ENCODE measurements at places on chromosomes 13 and 19.

DNA sequence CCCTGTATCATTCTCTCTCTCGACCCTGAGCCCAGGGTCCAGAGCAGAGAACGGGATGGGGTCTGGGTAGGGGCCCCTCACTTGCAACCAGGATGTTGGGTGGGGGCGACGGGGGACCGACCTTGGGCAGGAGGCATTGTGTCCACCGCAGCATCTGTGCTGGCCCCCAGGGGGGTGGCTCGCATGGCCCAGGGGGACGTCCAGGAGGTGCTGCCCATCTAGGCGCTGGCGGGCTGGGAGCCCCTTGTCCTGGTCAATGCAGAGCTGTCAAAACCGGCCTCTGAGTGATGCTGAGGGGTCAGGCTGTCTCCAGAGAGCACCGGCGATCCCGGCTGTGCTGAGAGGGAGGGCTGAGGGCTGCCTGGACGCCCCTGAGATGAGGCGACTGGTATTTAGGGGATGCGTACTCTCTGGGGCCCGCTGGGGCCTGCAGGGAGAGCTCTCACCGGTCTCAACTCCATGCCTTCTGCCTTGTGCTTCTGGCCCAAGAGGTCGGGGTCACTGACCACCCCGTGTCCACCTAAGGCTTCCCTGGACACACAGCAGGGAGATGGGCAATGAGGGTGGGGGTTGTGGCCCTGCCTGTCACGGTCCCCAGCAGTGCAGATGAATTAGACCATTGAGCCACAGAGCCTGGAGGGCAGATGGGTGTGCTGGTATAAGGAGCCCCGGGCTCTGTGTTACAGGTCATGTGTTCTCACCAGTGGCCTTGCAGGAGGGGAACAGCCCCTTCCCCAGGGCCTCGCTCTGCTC, 8.6 kb downstream of the RPS9 start:
- DNase-seq = peak; percentile 24

DNA sequence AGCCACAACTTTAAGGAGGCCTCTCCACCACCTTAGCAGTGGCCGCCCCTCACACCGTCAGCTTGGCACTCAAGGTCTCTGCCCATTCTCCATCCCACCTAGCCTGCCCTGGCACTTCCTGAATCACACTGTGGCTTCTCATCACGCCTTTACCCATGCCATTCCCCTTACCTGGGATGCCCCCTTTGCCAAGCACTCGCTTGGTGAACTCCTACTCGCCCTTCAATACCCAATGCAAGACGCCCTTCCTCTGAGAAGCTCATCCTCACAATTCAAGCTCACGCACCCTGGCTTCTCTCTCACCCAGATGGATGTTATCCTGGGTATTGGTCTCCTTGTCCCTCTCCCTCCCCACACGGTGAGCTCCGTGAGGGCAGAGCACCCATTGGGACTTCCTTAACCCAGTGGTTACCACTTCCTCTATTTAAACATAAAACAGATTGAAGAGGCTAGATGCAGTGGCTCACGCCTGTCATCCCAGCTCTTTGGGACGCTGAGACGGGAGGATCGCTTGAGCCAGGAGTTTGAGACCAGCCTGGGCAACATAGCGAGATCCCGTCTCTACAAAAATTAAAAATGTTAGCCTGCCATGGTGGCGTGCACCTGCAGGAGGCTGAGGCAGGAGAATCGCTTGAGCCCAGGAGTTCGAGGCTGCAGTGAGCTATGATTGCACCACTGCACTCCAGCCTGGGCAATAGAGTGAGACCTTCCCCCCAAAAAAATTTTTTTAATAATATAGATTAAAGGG, 12.6 kb upstream of the SHD start:
- DNase-seq = no peak

DNA sequence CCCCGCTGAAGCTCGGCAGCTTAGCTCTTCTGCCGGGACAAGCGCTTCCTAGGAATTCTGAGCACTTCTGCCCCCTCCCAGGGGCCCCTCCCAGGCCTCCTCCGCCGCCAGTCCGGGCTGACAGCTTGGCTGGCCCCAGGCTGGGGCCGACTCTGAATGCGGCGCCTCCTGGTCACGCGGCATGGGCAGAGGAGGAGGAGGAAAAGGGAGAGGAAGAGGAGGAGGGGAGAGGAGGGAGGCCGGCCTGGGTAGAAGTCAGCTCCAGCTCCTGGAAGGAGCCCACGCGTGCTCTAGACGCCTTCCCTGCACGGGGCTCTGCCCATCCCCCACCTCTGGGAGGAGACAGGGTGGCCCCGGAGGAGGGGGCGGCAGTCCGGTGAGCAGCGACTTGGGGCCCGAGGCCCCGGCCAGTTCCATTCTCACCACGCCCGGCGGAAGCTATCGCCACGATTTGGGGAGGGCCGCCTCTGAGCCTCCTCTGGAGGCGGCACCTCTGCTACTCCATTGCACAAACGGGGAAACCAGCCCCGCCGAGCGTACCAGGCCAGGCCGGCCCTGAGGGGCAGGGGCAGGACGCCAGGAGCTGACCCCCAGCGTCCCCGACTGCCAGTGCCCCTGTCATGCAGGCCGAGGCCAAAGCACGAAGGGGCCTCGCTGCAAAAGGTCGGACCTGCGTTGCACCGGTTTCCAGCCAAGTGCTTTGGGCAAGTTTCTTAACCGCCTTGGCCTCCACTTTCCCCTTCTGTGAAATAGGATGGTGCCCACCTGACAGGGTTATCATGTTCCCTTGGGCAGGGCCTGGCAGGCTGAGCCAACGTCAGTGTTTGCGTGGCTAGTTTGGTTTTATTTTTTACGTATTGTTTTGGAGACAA, 31.6 kb downstream of the CCNE1 start:
- no peak for DNase-seq

GRCh38 chr13:80428349-80429096, 87.6 kb upstream of the SPRY2 start:
- DNase-seq = no peak

- no peak for DNase-seq
Observed at GRCh38 chr13:59970847-59971246, 192.9 kb downstream of the DIAPH3 start.

DNA sequence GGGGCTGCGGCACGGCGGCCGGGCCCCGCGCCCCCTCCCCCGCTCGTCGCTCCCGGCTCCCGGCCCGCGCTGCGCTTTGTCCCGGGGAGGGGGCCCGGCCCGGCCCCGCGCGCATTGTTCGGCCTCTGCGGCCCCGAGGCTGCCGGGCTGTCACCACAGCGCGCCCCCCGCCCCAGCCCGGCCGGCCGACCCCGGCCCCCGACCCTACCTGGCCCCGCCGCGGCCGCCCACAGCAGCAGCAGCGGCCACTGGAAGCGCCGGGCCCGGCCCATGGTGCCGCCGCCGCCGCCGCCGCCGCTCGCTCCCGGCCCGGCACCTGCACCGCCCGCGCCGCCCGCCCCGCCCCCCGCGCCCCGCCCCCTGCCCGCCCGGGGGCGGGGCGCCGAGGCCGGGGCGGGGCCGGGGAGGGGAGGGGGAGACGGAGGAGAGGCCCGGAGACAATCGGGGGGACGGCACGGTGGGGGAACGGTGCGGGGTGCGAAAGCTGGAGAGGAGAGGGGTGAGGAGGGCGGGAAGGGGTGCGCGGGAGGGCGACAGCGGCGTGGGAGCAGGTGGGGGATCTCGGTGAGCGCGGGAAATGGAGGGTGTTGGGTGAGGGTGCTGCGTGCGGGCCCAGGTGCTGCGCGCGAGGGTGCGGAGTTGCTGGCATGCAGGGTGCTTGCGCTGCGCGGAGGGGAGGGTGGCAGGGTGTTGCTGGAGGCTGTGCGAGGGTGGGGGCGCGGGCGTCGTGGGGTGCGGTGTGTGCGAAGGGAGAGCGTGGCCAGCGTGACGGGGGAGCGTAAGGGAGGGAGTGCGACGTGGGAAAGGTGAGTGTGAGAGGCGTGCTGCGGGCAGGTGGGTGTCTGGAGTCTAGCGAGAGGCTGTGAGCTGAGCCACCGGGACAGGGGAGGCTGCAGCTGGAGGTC, at the start of gene CADM4:
CADM4 (minus strand) TSS at position 332 of the 905 bp plus-strand sequence; CDS start at position 272, 60 bp downstream.
- DNase-seq = peak; percentile 33

DNA sequence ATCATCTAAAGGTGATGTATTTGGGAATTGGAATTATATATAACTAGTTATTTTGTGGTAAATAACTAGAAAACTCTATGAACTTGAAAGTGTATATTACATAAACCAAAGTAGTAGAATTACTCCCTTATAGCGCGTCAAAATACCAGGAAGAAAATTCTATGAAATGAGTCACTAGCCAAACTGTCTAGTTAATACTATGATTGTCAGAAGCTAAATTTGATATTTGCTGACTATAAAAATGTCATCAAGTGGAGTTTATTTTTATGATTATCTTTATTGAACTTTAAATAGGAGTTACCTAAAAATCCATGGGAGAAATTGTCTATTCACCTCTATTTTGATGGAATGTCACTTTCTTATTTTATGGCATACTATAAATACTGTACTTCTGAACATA, 100.6 kb downstream of the RNF17 start:
- DNase-seq = no peak

- DNase-seq = no peak
Observed at GRCh38 chr13:48580896-48581295, 48.0 kb upstream of the RCBTB2 start.

GRCh38 chr19:9570255-9570654, 14.0 kb downstream of the ZNF121 start:
- DNase-seq = no peak

DNA sequence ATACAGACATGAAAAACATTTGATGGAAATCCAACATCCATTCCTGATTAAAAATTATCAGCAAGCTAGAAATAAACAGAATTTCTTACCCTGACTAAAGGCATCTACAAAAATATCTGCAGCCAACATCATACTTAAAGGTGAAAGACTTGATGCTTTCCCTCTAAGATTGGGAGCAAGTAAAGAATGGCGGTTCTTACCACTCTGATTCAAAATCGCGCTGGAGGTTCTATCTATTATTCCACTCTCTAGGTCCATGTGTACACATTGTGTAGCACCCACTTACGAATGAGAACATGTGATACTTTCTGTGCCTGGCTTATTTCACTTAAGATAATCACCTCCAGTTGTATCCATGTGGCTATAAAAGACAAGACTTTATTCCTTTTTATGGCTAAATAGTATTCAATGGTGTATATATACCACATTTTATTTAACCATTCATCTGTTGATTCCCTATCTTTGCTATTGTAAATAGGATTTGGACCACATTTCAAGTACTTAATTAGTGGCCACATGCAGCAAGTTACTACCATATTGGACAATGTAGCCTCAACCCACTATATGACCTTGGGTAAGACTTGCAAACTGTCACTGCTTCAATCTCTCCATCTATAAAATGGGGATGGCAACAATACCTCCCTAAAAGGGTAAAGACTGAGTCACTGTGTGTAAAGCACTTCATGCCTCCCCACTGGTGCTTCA, 38.4 kb upstream of the CYP2A7 start:
- DNase-seq = no peak

GRCh38 chr13:109790942-109791605, 4.7 kb upstream of the IRS2 start:
- peak; percentile 57 for DNase-seq

DNA sequence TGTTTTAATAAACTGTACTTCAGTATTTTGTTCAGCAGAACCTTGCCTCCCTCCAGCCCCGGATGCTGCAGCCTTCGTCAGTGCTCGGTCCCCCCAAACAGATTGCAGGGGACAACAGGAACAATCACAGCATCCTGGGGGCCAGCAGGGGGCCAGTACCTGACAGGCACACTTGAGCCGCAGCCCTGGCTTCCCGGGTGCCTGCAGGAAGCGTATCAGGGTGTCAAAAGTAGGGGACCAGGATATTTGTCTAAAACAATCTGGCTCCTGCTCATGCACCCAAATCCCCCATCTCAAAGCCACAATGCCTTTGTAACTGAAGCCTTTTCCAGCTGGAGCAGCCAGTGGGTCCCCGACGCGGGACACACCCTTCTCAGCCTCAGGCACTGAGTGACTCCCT, 167.5 kb upstream of the TSHZ3 start:
- no peak for DNase-seq

GRCh38 chr19:30215248-30215647, 156.9 kb upstream of the ZNF536 start:
- DNase-seq = no peak

DNA sequence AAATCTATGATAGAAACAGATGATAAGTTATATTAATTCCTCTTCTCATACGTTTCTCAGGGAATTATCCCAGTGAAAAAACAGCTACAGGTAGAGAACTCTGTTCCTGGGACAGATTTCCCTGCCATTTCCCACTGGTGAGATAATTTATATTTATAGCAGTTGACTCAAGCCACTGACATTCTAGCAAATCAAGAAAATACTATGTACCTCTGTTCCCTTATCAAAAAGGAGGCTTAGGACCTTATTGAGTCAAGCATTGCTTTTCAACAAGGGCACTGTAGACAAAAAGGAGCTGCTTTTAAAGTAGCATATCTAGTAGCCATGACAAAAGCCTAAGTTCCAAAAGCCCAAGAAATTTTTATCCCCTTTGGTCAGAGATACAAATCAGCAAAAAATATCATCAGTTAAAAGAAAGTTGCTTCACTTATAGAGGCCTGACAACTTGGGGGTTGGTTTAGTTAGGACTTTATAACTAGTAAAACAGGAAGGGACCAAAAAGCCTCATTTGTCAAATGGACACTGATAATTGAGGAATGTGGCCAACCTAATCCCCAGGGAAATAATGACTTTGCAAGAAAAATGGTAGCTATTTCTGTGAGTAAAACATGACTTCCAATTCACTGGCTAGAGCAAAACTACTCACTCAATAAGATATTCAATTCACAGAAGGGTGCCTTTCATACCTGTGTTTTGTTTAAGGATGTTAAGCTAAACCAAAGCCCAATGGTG, 652.5 kb downstream of the SLITRK1 start:
- DNase-seq = no peak

- DNase-seq = peak; percentile 43
Observed at GRCh38 chr13:24148414-24149235, 11.9 kb upstream of the SPATA13 start.

DNA sequence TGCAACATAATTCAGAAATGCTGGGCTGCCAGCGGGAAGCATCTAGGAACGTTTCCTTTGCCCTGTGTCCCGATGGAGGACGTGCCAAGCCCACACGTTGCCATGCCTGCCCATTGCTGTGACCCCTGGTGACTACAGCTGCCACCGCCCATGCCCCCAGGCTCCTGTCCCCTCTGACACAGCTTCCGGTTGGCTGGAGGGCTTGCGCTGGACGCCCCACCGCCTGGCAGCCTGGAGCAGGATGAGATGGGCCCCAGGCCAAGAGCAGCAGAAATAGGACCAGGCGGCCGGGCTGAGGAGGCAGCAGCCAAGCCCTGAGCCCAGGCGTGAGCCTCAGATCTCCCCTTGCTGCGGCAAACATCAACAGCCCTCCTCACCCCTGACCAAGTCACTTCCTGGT, 125.9 kb downstream of the COL4A2 start:
- no peak for DNase-seq

GRCh38 chr19:29666578-29667386, 1.5 kb downstream of the PLEKHF1 start:
- peak; percentile 32 for DNase-seq

DNA sequence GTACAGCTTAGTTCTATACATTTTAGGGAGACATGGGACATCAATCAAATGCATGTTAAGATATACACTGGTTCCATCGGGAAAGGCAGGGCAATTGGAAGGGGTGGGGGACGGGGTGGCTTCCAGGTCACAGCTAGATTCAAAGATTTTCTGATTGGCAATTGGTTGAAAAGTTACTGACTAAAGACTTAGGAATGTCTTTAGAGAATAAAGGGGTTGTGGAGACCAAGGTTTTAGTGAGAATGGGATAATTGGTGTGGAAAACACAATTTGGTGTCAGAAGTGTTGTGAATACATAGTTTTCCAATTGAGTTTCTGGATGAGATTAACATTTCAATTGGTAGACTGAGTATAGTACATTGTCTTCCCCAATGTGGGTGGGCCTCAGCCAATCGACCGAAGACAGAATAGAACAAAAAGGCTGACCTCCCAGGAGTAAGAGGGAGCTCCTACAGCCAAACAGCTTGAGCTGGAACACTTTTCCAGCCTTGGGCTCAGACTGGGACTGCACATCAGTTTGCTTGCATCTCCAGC, 988 bp upstream of the CCDC169 start:
- no peak for DNase-seq

Measured in small intestine (tissue), 16 donors.